CD4-positive, alpha-beta memory T cell (primary cell): ENCODE measurements at places on chromosomes 6 and 20.

- DNase-seq = peak; percentile 49
These were observed 646 bp upstream of the CPNE5 start for GRCh38 chr6:36839749-36840431.

- peak; percentile 70 for DNase-seq
These were observed 45.7 kb downstream of the RAMACL start for GRCh38 chr6:166540631-166541331.

- no peak for DNase-seq
These were observed 187.6 kb downstream of the EPM2A start for GRCh38 chr6:145547594-145548335.

DNA sequence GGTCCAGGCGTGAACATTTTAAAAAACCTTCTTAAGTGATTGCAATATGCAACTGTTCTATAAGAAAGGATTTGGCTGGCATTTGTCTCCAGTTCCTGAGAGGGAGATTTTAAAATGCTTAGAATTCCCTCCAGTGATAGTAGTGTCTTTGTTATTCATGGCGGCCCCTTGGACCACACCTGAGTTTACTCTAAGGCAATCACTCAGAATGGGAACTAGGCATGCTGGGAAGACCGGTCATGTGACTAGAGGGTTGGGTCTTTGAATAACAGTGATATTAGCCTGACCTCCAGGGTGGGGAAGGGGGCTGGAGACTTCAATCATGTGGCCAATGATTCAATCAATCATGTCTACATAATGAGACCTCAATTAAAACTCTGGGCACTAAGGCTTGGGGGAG, 50.7 kb upstream of the UTRN start:
- DNase-seq = no peak

DNA sequence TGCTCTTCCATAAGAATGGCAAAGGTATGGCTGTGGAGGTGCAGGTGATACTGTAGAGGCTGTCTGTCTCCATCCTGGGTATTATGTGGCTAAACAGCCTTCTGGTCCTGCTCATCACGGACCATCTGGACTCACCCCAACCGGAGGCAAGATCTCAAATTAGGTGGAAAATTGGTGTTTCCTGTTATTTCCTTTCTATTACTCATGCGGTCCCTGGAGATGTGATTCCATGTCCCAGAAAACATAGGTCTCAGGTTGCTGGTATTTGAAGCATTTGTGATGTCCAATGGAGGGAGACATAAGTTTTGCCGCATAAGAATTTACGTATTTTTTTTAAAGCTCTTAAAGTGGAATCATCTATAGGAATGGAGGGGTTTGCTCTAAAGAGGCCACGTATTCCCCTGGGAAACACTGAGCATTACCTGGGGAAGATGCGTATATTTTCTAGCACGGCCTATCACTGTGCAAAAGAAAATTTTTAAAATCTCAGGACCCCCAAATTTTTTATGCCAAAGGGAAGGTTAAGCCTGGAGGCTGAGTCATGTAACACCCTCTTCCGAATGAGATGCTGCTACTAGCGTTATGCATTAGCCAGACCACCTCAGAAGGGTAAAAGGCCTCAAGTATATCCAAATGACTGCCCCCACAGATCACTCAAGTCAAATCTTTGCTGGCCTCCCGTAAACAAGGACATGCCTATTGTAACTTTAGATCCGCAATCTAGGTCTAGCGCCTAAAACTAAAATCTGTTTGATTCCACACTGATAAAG, 22.4 kb upstream of the PBOV1 start:
- no peak for DNase-seq

DNA sequence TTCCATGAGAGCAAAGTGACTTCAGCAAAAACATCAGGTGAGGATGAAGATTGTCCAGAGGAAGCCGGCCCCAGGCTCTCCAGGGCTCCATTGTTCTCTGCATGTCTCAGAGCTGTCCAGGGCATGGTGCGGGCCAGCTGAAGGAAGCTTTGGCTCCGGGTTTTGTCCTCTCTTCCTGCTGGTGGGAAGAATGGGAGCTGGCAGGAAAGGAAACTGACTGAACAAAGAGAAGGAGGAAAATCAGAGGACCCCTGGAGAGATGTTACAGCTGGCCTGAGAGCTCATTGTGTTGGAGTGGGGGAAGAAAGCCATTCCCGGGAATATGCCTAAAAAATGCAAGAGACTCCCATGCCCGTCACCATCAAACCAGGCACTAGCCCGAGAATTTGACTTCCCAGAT, 27.1 kb downstream of the PRND start:
- DNase-seq = no peak

DNA sequence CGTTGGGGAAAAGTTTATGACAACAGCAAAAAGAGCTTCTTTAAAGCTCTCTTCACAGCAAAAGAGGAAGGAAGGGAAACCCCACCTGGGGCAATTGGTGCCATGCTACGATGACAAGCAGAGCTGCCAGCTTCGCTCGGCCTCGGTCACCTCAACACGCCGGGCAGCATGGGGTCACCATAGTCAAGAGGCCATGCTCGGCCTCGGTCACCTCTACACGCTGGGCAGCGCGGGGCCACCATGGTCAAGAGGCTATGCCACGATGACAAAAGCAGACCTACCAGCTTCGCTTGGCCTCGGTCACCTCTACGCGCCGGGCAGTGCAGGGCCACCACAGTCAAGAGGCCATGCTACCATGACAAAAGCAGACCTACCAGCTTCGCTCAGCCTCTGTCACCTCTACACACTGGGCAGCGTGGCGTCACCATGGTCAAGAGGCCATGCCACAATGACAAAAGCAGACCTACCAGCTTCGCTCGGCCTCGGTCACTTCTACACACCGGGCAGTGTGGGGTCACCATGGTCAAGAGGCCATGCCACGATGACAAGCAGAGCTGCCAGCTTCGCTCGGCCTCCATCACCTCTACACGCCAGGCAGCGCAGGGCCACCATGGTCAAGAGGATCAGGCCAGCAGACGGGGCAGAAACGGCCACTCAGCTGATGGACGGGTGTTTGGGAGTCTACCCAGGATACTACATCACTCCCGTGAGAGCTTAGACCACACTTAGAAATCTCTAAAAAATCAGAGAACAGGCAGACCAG, 12.1 kb downstream of the APMAP start:
- no peak for DNase-seq

- DNase-seq = no peak
These were observed 77.7 kb upstream of the SLC22A23 start for GRCh38 chr6:3534599-3534998.

GRCh38 chr6:35543459-35544193, 30.9 kb upstream of the TULP1 start:
- no peak for DNase-seq

- no peak for DNase-seq
These were observed 287.0 kb downstream of the CDC5L start for GRCh38 chr6:44674226-44675155.

DNA sequence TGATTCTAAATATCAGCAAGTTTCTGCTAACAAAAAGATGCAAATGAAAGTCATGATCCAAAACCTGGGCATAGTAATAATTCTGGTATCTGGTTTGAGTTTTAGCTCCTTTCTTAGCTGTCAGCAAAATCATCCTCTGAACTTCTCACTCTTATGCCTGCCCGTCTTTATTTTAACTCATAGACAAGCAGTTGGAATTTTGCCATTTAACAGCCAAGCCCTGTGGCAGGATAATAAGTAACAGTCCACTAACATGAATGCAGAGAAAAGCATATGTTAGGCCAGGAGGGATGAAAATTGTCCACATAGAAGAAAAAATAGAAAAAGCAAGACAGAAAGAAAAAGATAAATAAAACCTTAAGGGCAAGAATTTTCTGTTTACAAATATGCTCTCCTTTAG, 170.0 kb upstream of the LAMA2 start:
- no peak for DNase-seq

- DNase-seq = no peak
These were observed 63.5 kb downstream of the TBXT start for GRCh38 chr6:166104107-166104506.

GRCh38 chr20:21715193-21715881, 9.9 kb downstream of the PAX1 start:
- DNase-seq = no peak

DNA sequence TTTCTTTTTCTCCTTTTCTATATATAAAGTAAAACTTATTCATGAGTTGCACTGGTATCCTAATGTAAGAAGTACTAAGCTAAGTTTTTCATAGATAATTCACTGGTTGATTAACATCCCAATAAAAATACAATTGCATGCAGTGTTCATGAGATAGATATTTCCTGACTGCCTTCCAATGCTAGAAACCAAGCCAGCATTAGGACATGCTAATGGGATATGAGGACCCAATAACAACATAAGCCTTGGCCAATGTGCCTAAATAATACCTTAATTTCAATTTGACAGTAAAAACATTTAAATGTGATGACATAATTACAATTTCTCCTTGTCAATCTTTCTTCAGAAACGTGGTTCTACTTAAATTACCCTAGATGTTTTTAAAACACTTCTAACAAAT, 152.7 kb downstream of the RNGTT start:
- no peak for DNase-seq
